ENCODE measurements at places on chromosomes 13 and 19.
A peak's percentile ranks its signal among the peaks of the same experiment; 100 is the strongest.

DNA sequence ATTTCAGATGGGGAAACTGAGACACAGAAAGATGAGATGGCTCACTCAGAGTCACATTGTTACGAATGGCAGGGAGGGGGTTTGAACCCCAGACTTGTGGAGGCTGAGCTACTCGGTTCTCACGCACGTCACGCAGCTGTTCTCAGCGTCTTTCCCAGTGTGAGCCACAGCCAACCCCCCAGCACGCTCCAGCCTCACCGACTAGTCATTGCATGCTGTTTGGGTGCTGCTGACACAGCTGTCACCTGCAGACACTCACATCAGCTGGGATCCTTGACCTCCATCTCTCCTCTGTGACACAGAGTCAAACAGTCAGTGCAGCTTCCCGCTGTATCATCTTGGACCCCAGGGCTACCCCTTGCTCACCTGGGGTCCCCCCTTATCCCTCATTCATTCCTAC is 2.4 kb upstream of the NCAN start:
- no peak for DNase-seq

DNA sequence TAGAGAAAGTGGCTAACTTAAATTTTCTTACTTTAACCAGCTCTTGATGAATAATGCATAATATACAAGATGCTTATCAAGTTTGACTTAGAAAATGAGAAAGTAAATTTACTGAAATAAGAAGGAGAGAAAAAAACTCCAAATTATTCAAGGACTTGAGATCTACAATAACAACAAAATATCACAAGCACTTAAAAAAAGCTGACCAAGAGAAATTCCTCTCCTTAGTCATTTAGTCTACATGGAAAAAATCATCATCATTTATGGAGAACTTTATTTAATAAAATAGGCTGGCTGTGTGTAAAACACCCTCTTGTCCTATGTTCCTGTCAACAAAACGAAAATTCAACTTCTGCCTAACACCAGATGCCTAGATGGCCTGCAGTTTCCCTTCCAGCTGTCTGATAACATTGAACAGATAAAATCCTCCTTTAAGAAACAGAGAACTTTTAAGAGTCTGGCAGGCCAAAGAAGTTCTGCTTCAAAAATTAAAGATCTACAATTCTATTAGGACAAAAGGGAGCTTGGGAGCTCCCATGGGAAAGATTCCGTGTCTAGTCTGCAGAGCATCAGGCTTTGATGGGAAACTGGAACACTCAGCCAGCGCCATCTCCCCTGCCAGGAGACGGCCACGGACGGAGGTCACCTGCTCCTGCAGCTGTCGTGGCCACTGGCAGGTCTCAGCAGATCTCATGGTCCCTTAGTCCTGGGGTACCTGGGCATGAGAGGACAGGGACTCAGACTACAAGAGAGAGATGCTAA is 37.9 kb upstream of the ATP11A start:
- peak; percentile 41 for DNase-seq

- no peak for DNase-seq
These were observed 1576.5 kb downstream of the PCDH9 start for GRCh38 chr13:65653613-65654012.

GRCh38 chr19:4447327-4448146 is 10.1 kb downstream of the UBXN6 start:
- DNase-seq, result no peak

GRCh38 chr13:69769608-69770007 is 338.0 kb upstream of the ATXN8OS start:
- DNase-seq, result no peak

Data from hematopoietic multipotent progenitor cell treated with erythropoietin and hydrocortisone succinate and interleukin-3 and kit ligand, for 6 days (in vitro differentiated cells).